ENCODE measurements at places on chromosomes 16 and 17.

DNA sequence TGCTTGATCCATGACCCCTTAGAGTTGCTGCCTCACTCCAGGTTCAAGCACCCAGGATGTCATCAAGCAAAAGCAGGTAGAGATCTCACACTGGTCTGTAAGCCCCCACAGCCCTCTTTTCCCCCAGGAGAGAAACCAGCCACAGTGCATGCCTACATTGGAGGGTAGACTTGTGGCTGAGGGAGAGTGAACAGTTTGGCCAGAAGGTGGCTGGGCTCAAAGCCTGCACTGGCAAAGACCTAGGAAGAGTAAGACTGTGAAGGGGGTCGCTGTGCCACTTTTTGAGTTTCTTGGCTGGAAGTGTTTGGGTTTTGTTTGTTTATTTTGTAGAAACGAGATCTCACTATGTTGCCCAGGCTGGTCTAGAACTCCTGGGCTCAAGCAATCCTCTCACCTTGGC is 28.5 kb downstream of the HOXB1 start:
- DNase-seq, result no peak

GRCh38 chr16:49788986-49789385 is 66.9 kb downstream of the ZNF423 start:
- peak; percentile 76 for DNase-seq

DNA sequence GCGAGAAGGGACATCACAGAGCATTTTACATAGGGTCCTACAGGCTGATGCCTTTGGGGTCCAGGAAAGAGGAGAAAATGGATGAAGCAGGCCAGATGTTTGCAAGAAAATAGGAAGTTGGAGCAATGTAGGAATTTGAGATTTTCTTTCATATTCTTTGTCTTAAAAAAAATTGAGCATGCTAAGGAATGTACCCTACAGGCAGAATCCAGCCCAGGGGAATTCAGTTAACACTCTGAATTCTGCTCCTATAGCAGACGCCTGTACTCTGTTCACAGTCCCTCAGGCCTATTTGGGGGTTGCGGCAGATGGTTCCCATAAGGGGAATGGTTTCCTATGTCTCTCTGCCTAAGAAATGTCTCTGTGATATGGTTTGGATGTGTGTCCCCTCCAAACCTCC is 393.7 kb upstream of the C16orf82 start:
- no peak for DNase-seq

DNA sequence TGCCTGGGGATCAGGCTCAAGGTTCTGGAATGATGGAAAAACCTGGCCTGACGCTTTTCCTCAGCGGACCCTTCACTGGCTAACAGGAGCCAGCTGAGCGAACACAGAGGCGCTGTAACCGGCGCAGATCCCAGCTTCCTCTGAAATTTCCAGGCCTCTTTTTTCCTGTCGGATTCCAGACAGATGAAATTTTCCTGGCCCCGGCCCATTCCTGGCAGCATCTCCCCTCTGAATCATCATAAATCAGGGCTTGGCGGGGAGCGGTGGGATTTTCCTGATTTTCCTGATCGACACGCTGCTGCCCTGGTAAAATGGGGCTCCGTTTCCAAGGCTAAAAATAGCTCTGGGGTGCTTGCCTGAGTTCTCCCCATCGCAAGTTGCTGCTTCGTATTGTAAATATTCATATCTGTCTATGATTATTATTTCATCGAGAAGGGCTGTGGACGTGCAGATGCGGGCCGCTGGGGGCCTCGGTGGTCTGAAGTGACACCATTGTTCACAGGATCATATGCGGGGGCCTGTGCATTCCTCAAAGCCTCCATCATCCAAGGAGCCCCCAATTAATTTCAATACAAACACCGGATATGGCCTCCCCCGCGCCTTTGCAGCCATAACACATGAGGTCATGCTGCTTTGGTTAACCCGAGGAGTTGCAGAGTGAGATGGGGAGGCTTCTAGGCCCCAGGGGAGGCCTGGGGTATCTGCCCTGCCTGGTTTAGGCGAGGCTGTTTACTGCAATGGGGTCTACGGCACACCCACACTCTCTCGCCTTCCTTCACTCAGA is 45.8 kb upstream of the ETV4 start:
- DNase-seq, result peak; percentile 85

- DNase-seq, result no peak
Measured at GRCh38 chr16:28187595-28188004, 24.2 kb downstream of the XPO6 start.

DNA sequence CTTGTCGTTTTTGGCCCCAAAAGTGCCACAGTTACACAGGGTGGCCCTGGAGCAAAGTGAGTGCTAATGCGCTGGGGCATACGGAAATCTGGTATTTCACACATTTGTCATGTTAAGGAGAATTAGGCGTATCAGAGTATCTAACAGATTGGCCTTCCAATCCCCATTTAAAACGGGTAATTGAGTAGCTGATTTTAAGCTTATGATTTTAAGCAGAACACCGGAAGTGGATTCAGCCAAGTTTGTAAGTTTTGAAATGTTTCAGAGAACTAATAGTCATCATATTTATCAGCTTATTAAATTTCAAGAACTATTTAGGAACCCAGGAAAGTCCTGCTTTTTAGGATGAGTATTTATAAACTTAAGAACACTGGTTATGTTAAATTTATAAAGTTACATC is 19.5 kb downstream of the LRRC75A start:
- no peak for DNase-seq

- DNase-seq, result no peak
Measured at GRCh38 chr17:10428781-10429180, 7.0 kb upstream of the MYH8 start.

DNA sequence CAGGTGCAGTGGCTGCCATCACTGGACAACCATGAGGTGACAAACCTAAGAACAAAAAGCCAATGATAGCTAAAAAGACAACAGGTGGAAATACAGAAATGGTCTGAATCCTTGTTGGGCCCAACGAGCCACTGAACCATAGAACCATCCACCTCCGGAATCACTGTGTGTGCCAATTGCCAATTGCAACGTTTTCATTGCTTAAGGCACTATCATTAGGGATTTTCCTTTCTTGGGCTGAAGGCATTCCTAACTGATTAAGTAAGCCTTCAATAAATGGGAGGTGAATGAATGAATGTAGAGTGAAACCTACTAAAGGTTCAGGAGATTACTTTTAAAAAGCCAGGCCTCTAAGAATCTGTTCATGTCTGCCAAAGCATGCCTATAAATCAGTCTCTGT is 3.6 kb downstream of the USP31 start:
- no peak for DNase-seq

- DNase-seq, result no peak
Measured at GRCh38 chr16:66513111-66513723, 36.7 kb downstream of the TK2 start.

- no peak for DNase-seq
Measured at GRCh38 chr17:76570877-76571471, 14.7 kb downstream of the ST6GALNAC2 start.

DNA sequence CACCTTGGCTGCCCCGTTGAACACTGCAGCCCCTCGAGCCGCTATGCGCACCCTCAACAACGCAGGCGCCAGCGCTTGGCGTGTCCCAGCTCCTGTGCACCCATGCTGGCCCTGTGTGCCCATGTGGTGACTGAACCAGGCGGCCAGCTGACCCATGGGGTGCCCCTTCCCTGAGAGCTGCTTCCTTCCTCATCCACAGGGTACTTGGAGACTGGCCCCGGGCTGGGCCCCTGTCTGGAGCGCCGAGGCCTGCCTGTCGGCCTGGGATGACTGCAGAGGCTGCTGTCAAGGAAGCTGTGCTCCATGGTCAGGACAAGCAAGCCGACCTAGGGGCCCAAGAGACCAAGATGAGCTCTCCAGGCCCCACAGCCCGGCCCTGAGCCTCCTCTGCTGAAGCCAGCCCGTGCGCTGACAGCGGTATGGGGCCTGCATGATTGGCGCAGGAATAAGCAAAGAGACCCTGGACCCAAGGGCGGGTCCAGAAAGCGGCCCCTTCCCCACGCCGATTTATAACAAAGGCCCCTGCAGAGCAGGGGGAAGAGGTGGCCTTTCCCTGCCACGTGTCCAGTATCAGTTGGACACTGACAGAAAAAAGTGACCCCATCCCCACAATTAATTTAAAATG is 21.6 kb upstream of the BAHCC1 start:
- DNase-seq, result no peak

DNA sequence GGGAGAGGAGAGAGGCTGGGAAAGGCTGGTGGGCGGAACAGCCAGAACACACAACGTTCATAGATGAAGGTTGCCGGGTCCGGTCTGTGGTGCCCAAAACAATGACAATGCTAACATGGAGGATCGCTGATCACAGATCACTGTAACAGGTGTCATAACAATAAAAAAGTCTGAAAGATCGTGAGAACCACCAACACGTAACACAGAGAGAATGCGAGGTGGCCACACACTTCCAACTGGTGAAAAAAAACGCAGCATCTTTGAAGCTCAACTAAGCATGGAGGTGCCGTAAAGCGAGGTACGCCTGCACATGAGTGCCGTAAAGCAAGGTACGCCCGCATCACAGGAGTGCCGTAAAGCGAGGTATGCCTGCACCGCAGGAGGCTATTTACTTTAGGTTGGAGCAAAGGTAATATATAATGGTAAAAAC is 42.3 kb downstream of the ABR start:
- no peak for DNase-seq

- no peak for DNase-seq
Measured at GRCh38 chr16:59612094-59612493, 878.0 kb upstream of the GOT2 start.

DNA sequence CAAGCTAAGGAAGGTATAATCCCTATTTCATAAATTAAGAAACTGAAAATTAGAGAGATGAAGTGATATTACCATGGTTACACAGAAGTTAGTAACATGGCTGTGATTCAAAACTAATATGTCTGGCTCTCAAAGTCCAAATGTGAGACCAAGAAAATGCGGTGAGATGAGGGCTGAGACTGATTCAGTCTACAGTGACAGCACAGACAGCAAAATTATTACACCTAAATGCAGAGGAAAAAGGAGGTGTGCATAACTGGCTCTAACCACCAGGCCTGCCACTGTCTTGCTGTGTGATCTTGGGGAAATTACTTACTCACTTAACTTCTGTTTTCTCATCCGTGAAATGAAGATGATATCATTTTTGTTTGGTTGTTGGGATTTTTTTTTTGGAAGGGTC is 270.0 kb upstream of the SOX9 start:
- DNase-seq, result no peak

- peak; percentile 32 for DNase-seq
Measured at GRCh38 chr16:23682181-23682580, 3.5 kb downstream of the PLK1 start.

DNA sequence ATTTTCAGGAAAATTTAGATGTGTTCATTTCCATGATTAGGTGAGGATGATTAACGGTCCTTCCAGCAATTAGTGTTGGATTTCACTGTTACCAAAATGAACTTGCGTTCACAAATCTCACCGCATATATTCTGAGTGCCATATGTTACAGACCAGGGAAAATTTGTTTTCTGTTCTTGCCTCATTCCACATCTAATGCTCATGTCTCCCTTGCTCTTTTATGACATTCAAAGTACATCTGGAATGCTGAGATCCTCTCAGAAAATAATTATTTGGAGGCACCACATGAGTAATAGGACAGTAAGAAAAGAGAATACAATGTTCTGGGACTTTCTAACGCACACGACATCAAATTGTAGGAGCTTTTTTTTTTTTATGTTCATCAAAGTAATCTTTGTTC is 406.5 kb downstream of the SHISA9 start:
- peak; percentile 69 for DNase-seq

DNA sequence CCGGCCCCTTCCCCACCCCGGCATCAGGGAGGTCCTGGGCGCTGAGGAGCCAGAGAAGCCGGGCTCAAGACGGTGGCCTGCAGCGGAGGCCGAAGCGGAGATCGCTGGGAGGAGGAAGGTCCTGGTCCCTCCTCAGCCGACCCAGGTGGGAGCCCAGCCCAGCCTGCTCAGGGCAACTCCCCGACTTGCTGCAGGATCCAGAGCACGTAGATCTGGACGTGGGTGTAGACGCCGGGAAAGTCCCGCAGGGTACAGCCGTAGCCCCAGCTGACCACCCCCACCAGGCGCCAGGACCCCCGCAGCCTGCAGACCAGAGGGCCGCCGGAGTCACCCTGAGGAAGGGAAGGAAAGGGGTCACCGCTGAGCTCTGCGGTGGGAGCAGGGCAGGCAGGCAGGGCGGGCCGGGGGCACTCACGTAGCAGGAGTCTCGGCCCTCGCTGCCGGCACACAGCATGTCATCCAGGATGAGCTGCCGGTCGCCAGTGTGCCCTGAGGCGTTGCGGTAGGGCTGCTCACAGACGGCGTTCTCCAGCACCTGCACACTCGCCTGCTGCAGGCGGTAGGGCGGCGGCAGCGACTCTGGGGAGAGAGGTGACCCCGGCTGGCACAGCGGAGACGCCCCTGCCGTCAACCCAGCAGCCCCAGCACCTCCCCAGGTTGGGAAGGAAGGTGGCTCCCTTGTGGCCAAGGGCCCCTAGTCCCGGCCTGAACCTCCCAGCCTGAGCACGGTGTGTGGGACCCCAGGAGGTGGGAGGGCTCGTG is 5.4 kb downstream of the TPSD1 start:
- DNase-seq, result no peak

DNA sequence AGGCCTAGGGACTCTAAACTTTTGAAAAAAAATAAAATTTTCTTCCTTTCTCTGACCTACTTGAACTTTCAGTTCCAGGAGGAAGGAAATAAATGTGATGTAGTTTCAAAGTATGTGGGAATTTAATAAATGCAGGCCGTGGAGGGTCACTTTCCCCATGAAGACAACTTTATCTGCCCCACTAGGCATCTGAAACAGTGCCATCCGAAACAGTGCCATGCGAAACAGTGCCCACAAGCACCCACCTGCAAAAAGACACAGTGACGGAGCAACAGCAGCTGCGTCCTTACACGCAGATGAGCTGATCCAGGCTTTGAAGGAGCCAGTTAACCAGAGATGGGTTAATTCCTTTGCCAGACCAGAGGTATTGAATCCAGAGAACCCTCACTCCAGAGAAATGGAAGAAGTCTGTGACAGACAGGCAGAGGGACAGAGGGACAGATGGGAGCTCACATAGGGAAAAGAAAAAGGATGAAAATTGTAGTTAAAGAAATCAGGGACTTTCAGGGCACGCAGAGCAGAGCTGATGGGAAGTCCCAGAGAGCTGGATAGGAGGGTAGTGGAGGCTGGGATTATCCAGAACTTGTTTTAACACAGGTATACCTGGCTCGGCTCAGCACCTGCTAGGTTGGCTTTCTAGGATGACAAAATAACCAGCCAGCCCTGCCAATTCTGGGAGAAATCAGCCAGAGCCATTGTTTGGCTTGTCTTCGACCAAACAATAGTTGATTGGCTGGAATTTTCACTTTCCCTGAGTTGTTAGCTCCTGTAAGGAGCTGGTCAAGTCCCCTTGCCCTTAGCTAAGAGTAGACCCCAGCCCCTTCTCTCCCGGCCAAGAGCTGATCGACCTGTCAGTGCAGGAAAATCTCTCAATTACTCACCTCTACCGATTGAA is 17.1 kb upstream of the HOXB13 start:
- no peak for DNase-seq

DNA sequence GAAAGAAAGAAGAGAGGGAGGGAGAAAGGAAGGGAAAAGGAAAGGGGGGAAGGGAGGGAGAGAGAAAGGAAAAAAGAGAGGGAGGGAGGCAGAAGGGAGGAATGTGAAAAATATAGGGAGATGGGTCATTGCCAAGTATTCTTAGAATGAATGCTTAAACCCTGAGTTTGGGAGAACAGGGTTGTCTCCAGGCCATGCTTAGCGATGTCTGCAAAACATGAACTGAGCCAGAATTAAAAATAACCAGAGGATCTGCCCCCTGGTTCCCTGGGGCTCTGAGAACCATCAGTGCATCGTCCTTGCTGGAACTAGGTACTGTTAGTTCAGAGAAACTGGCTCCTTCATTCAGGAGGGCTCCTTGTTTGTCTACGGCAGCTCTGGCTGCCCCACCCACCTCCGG is 170.4 kb downstream of the IRX5 start:
- no peak for DNase-seq

- DNase-seq, result no peak
Measured at GRCh38 chr16:82160226-82160625, 9.8 kb downstream of the MPHOSPH6 start.

- no peak for DNase-seq
Measured at GRCh38 chr16:81821436-81822128, 42.5 kb downstream of the PLCG2 start.

All from fibroblast of skin of left quadriceps (primary cell).